Pancreas (tissue), 10 donors: ENCODE measurements at places on chromosomes 7 and 10. TPM values are rescaled to one million over a fixed set of nuclear protein-coding genes. Genes with fewer than 3 reads are reported as not detected.

Gene GPR37
- total RNA-seq, result 3.9 TPM

DNA sequence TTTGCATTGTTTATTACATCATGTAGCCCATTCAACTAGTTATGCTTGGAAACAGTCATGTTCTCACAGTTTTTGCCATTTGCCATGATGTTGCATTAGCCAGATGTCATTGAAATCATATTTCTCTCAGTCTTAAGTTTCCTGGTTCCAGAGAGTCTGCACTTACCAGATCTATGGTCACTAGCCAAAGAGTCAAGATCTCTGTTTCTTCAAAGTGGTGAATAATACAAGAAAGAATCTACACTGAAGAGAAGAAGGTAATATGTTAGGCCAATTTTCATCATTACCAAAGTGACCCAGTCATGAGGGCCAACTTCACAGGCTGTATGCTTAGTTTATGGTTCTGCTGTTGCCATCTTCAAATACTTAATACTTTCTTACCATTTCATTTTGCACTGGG lies 89.0 kb upstream of the PHYHIPL start:
- DNase-seq, result no peak

Gene HERC4
- 12.6 TPM for total RNA-seq

DNA sequence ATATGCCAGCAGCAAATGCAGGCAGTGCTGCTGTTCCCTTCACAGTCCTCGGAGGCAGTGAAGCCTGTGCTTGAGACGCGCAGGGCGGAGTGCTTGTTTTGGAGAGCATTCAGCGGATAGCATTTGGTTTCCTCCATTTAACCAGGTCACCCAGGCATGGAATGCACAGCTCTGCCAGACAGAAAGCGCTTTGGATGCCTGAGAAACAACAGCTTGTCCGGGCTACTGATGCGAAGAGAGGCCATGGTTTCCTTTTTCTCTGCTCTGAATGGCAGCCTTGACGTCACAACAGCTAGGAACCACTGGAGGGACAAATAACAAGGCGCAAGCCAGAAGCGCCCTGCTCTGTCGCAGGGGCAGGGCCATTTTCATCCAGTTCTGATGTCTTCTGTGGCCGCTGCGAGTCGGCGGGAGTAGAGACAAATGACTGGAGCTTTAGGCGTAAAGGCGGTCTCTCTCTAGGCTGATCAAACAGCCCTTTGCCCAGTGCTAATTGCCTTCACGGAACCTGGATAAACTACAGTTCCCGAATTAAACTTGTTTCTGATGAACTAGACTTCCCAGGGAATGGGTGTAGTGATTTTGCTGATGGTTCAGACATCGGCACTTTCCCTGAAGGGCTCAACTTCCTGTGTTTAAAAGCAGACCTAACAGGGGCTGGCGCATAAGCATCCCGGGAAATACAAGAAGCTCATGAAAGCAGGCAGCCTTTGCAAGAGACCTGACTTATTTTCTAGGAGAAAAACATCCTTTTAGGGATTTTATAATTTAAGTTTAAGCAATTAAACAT lies 187.6 kb upstream of the KLF14 start:
- DNase-seq, result no peak

Gene NODAL
- not detected for total RNA-seq
